NCI-H226 (cell line): ENCODE measurements at places on chromosomes 1 and 21.

DNA sequence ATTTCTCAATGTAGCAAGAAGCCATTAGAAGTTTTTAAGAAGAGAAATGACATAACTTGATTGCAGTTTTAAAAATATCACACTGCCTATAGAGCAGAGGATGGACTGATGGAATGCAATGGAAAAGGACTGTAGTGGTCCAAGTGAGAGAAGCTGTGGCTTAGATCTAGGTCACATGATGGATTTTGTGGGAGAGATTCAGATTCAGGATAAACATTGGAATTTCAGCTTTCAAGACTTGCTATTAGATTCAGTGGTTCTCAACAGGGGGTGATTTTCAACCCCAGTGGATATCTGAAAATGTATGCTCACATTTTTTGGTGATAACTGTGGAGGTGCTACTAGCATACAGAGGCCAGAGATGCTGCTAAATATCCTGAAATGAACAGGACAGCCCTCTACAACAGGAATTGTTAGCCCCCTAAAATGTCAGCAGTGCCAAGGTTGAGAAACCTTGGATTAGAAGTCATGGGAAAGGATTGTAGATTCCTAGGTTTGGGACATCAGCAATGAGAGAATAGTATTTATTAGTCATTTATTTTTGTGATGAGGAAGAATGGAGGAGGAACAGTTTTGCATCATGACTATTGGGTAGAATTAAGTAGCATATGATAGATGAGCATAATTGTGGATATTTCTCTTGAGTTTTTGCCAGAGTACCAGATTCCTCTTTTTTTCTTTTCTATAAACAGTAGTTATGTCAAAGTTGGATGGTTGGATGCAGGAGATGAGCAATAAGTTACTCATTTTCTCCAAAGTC, 30.1 kb upstream of the KCNK2 start:
- no peak for DNase-seq

DNA sequence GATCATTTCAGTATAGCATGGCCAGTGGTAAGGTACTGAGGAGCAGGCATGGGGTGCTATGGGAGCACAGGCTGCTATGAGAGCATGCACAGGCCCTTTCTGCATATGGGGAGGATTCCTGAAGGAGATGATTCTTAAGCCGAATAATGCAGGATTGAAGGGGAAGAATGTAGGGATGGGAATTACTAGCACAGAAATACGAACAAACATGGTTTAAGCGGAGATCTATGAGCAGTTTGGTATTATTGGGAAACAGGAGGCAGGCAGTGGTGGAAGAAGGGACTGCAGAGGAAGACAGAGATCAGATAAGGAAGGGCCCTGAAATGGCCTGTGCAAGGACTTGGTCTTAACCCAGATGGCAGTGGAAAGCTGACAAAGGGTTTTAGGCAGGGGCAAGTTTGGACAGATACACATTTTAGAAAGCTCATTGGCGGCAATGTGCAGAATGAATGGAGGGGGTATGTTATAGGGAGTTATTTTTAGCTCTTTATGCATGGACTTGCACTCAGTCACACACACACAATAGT, 1.7 kb downstream of the OSCP1 start:
- DNase-seq = no peak

GRCh38 chr1:236090741-236091147, 25.9 kb upstream of the NID1 start:
- no peak for DNase-seq

DNA sequence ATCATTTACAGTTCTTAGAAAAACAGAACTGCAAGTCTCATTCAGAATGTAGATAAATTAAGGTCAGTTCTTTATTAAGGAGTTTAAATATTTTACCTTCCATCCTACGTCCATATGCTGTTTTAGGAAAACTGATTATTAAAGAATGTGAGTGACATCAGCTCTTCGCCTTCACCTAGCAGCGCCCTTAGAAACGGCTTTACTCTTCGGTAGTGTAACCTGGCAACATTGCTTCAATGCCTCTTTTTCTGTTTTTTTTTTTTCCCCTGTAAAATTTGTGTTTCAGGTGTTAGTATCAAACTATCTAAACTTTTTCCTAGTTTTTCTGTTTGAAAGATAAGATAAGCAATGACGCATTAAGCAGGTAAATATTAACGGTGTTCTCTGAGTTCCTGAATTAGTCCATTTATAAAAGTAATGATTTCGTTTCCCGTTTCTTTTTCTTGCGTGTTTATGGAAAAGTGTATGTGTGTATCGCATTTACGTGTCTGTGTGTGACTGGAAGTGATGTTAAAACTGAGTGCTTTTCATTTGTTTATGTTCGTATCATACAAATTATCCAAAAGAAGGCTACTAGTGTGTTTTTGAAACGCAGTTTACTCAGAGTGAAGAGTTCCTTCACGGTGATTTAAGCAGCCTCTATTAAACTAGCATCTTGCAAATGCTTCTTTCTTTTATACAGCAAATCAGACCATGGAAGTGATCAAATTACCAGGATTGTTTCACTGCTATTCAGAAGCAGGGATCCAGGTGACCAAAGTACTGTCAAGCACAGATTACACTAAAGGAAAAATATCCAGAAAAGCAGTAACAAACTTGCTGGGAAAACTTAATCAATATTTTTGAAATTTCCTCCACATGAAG, 139.0 kb downstream of the SDCCAG8 start:
- DNase-seq = no peak

GRCh38 chr1:178241837-178242236, 147.9 kb downstream of the RASAL2 start:
- DNase-seq = no peak

DNA sequence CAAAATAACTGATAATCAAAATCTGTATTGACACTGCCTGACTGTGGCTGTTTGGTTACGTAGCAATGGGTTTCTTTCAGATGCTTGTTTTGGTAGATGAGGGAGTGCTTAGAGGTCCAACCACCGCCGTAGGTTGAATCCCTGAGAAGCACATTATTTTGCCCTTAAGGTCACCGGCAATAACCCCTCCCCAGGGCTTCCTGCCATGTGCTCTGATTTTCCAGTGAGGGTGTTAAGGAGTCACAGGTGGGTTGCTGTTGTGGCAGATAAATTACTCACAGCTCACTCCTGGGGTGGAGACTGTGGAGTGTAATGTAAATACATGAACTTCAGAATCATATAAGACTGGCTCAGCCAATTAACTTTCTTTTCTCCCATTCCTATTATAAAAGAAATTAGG, 81.5 kb upstream of the ZP4 start:
- no peak for DNase-seq

DNA sequence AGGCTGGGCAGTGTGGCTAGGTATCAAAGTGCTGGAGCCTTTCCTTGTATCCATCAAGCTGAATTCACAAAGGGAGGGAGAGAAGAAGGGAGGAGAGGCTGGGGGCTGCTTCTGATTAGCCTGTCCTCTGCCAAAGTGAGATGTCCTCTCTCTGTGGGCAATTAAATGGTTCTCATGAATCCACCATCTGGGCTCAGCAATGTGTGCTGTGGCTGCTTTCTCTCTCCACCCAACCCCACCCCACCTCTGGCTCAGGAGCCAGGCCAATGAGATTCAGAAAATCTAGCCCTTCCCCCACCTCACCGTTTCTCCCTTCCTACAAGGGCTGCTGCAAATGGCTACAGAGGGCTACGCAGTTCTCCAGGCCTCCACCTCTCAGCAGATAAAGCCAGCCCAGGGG, 154.6 kb downstream of the TENT5C start:
- DNase-seq = no peak

DNA sequence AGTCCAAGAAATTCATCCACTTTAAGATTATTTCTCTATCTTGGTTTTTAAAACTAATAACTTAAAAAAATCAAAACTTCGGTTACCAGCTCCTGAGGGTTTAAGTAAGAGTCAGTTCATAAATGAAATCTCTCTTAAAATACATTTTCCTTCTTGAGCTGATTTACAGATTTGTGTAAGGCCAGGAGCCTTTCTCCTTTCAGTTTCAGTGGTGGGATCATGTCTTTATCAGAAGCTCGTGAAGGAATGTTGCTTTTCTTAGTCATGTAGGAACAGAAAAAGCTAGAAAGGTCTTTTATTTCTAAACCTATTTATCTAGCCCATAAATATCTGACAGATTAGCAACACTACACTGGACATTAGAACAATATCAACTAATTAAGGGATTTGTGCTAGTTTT, 390.2 kb downstream of the GPATCH2 start:
- DNase-seq = no peak

DNA sequence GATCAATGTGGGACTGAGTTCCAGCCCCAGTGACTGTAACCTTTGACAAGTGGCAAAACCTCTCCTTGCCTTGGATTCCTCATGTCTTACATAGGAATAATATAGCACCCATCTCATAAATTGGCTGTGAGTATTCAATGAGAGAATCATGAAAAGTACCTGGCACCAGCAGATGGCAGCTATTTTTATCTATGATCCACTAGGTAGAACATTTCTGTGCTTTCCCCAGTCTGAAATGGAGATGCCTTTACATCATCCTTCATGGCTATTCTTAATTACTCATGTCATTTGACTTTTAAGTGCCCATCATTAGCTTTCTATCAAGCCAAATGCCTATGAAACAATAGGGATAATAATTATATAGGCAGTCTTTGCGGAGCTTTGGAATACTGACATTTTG, 130.1 kb downstream of the TGFB2 start:
- DNase-seq = peak; percentile 33
